ENCODE measurements at places on chromosomes 12 and 14. TPM values are rescaled to one million over a fixed set of nuclear protein-coding genes. Genes with fewer than 3 reads are reported as not detected.
A peak's percentile ranks its signal among the peaks of the same experiment; 100 is the strongest.

GRCh38 chr12:131473741-131474709, 236.9 kb upstream of the SFSWAP start:
- no peak for DNase-seq

GRCh38 chr12:131830335-131830913, 2.2 kb downstream of the MMP17 start:
- peak; percentile 77 for DNase-seq

DNA sequence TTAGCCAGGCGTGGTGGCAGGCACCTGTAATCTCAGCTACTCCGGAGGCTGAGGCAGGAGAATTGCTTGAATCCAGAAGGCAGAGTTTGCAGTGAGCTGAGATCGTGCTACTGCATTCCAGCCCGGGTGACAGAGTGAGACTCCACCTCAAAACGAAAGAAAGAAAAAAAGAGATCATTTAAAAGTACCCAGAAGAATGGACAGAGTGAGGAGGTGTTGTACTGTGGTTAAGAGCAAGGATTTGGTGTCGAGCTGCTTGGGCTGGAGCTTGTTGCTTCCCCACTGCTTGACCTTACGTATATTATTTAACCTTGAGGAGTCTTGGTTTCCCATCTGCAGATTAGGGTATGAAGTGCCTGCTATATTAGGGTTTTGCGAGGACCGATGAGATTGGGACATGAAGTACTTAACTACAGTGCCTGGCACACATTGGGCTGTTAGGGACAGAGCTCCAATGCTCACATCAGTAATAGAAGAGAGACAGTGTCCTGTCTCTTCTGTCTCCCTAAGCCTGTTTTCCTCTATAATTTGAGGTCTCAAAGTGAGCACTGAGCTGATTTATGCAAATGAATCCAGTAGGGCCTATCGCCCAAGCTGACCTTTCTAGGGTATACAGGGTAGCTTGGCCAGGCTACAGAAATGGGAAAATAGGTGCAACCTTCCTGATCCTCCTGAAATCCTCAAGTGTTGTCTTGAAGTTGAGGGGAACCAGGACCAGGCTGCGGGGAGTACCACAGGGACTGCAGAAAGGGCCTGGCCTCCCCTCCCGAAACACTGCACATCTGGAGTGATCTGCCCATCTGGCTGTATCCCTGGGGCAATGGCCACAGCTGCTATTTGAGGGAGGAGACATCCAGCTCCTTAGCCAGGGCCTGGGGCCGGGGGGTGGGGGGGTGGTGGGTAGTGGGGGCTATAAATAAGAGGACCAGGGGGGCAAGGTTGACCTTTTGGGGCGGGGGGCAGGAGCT, 8.6 kb upstream of the HDAC7 start:
- DNase-seq, result no peak

- no peak for DNase-seq
Observed at GRCh38 chr12:130956456-130957303, 3.0 kb downstream of the ADGRD1 start.

GRCh38 chr12:75995691-75996090, 35.9 kb downstream of the PHLDA1 start:
- peak; percentile 35 for DNase-seq

GRCh38 chr14:38524636-38525509, 269.0 kb upstream of the CLEC14A start:
- DNase-seq, result no peak

DNA sequence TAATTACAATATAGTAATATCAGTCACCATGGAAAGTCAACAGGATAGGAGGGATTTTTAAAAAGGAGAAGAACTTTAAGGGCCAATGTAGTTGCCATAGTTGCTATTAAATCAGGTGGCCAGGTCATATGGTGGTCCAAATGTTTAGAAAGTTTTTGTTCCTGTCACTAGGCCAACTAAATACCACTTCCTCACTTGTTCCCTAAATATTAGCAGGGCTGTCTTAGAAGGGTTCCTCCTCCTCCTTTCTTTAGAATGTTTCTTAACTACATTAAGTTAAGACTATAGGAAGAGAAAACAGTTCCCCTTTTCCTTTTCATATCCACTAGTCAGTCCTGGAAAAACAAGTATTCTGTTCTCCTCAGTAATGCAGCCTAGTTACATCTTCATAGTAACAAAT, 50.3 kb downstream of the MON2 start:
- no peak for DNase-seq

GRCh38 chr12:4288296-4289131, 15.0 kb downstream of the CCND2 start:
- no peak for DNase-seq

- no peak for DNase-seq
Observed at GRCh38 chr12:7304456-7304855, 584 bp downstream of the ACSM4 start.

DNA sequence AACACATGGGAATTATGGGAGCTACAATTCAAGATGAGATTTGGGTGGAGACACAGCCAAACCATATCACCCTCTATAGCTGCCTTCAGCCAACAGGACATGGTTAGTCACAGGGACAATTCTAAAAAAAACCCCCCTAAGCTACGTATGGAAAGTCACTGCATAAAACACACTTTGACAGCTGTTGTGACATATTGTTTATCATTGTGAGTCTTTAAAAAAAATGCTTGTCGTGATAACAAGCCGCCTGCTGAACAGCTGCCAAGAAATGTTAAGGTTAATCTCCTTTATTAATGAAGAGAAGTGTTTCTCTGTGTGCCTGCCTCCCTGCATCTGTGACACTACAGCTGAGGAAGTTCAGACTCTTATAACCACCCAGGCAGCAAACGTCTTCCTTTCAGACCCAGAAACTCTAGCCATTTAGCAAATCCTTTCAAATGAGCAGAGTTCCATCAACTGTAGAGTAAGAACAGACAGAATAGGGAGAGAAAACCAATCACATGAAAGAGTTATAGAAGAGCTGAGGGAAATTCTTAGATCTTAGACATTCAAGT, 1459.6 kb upstream of the TMEM132C start:
- no peak for DNase-seq

GRCh38 chr14:103558071-103558882, 4.2 kb downstream of the BAG5 start:
- peak; percentile 83 for DNase-seq

DNA sequence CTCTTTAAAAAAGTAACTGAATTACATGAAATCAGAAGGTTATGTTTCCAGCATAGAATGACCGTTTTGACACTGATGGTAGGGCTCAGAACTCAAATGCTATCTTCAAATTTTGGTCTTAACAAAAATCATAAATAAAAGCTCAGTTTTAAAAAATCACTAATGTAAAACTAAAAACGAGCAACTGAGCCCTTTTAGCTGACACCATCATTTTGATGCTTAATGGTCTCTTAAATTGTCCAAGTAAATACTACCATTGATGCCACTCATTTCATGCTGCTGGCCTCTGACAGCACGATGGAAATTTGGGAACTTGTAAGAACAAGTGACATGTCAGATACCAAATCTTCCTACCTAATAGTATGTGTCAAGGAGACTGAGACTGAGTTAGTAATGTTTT, 205.0 kb downstream of the AKAP6 start:
- no peak for DNase-seq

DNA sequence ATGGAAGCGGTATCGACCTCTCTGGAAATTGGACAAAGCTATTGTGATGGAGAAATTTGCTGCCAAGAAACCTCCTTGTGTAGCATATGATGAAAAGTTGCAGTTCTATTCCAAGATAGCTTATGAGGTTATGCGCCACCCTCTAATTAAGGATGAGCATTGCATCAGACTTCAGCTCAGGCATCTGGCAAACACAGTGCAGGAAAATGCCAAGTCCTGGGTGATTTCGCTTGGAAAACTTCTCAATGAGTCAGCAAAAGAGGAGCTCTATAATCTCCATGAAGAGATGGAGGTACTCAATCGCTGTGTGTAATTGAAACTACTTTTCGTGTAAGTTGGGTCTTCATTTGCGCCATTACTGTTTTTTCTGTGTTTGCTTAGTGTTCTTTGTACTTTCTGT, 51.2 kb downstream of the DNAH10 start:
- DNase-seq, result peak; percentile 12

- DNase-seq, result no peak
Observed at GRCh38 chr12:34605955-34606748, 583.9 kb downstream of the ALG10 start.

GRCh38 chr12:6097411-6097810, 27.1 kb downstream of the VWF start:
- DNase-seq, result peak; percentile 87

DNA sequence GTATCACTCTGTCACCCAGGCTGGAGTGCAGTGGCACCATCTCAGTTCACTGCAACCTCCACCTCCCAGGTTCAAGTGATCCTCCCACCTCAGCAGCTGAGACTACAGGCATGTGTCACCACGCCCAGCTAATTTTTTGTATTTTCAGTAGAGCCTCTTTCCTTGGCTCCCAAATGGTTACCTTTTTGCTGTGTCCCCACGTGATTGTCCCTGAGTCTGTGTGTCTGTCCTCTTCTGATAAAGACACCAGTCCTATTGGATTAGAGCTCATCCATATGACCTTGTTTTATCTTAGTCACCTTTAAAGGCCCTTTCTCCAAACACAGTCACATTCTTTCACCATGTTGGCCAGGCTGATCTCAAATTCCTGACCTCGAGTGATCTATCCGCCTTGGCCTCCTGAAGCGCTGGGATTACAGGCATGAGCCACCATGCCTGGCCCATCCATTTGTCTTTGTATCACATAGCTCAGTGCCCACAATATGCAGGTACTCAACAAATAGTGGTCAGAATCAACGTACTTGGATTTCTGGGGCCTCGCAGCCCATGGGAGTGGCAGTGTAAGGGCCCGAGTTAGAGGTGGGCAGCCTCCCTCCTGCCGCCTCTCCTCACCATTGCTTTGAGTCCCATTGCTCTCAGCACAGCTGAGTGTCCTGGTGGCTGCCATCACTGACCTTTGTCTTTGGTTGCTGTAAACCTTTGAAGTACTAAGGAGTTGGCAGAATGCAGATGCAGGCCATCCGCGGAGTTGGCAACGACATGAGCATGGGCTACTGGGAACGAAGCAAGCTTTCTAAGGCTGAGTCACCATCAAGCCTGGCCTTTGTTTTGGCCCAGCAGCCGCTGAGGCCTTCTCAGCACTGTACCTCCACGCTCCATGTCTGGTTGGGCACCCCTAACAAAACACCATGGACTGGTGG, 9.3 kb downstream of the TPCN1 start:
- no peak for DNase-seq

GRCh38 chr12:38373784-38374183, 57.2 kb downstream of the ALG10B start:
- no peak for DNase-seq

DNA sequence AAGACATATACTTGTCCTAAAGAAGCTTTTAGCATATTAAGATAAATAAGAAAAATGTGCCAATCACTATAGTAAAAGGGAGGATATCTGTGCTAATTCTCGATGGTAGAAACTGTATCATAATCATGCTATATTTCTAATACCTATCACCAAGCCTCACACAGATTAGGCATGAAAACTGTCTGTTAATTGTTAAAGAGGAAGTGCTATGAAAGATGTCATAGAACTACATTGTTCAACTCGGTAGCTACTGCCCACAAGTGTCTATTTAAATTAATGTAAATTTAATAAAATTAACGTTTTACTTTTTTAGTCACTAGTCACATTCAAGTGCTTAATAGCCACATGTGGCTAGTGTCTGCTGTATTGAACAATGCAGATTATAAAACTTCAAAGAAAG, 77.5 kb upstream of the KICS2 start:
- no peak for DNase-seq

GRCh38 chr14:84704601-84705000, 825.3 kb upstream of the FLRT2 start:
- no peak for DNase-seq

DNA sequence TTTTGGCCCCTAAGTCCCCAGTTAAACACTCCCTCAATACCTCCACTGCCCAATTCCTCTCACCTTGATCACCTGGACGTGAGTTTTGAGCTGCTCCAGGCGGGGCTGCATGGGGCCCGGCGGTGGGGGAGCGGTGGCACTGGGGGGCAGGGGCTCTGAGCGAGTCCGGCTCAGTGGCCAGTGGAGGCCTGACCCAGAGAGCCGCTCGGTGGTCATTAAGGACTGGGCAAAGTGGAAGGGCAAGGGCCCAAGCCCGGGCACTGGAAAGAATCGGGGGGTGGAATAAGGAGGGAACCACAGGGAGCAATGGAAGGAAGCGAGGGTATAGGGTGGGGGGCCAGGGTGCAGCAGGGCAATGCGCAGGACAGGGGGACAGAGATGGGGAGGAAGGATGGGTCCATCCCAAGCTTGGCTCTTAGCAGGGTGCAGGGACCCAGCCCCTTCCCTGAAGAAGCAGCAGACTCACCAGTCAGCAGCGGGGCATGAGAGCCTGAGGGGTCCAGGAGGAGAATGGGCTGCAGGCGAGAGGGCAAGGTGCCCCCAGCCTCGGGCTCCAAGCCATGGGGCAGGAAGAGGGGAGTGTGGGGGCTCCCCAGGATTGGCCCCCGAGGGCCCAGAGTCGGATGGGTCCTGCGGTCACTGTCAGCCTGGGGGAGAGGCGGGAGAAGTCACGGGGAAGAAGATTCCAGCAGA, 22.2 kb downstream of the SLC48A1 start:
- DNase-seq, result no peak

- DNase-seq, result no peak
Observed at GRCh38 chr12:28088566-28089272, 101.5 kb upstream of the CCDC91 start.

- no peak for DNase-seq
Observed at GRCh38 chr12:57822392-57823130, 4.0 kb upstream of the AVIL start.

DNA sequence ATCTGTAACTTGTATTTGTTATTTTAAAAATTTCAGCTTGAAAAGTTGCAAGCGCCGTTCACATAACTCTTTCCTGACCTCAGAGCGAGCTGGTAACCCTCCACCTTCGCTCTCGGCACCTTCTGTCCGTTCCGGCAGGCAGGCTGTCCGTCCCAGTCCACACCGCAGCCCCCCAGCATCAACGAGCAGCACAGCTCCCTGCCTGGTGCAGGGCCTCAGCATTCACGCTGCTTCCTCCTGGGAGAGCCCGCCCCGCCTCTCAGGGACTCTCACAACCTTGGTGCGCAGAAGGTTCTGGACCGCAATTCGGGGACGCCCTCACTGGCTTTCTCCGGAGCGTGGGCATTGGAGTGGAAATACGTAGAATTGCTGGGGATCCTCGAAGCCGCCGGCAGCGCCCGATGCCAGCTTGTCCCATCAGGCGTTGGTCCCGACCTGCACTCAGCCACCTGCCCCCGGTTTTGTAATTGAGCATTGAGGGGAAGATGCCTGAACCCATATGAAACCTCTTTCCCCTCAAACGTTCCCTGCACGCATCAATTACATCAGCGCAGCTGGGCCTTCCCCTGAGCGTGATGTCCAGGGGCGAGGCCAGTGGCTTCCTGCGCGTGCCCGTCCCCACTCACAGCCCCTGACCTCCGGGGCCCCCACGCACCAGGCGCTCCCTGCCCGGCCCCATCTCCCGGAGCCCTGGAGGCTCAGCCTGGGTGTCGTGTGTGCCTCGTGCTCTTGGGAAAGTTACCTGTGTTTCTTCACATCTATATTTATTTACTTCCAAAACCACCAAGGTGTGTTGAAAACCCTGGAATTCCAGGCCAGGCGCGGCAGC, 19.1 kb downstream of the LRCOL1 start:
- no peak for DNase-seq

GRCh38 chr12:19884021-19884492, 444.8 kb downstream of the AEBP2 start:
- DNase-seq, result no peak

- DNase-seq, result no peak
Observed at GRCh38 chr14:34020014-34020413, 69.1 kb upstream of the EGLN3 start.

Gene SETD3
- 31.9 TPM for total RNA-seq

Gene VRTN
- total RNA-seq, result not detected

Gene GLIPR1L2
- total RNA-seq, result not detected

Gene EIF2S3B
- 6.8 TPM for total RNA-seq

Gene GPRC5D
- not detected for total RNA-seq

Gene TMEM132C
- total RNA-seq, result not detected

Gene TAC3
- not detected for total RNA-seq
